Amygdala (tissue), 56 donors: ENCODE measurements at places on chromosomes 7 and 10.

- no peak for DNase-seq
Observed at GRCh38 chr10:12394241-12395033, 45.1 kb downstream of the CAMK1D start.

DNA sequence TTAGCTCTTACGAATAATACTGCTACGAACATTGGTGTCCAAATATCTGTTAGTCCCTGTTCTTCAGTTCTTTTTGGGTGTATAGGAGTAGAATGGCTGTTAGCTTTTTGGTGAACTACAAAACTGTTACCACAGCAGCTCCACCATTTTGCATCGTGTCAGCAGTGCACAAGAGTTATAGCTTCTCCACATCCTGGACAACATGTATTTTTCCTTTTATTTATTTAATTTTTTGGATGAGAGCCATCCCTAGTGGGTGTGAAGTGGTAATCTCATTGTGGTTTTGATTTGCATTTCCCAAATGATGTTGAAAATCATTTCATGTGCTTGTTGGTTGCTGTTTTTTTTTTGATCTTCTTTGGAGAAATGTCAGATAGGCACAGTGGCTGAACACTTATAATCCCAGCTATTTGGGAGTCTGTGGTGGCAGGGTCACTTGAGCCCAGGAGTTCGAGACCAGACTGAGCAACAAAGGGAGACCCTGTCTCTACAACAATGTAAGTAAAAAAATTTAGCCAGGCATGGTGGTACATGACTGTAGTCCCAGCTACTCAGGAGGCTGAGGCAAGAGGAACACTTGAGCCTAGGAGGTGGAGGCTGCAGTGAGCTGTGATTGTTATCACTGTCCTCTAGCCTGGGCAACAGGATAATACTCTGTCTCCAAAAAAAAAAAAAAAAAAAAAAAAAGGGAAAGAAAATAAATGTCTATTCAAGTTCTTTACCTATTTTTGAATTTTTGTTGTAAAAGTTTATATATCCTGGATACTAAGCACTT, 31.7 kb downstream of the TRIM24 start:
- no peak for DNase-seq

GRCh38 chr10:84118395-84119006, 20.8 kb upstream of the GHITM start:
- no peak for DNase-seq

- no peak for DNase-seq
Observed at GRCh38 chr7:46015107-46015868, 94.2 kb upstream of the IGFBP3 start.

- no peak for DNase-seq
Observed at GRCh38 chr7:69269806-69270205, 328.5 kb upstream of the AUTS2 start.

GRCh38 chr7:133859231-133859630, 267.9 kb upstream of the LRGUK start:
- no peak for DNase-seq

DNA sequence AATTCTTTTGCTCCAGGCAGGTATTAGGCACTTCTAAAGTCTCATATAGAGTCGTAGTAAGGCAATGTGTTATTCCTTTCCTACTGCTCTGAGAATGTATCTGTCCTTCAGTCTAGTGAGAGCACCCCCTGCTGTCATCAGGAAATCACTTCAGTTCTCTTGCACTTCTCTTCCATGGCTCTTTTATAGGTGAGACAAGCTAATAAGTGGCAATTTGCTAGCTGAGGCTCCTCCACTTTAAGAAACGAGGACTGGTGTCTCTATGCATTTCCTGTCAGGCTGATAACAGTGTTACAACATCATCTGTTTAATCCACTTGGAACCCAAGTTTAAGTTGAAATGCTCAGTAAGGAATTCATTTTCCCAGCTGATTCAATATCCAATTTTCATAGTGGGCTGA, 350.6 kb downstream of the TFEC start:
- DNase-seq: no peak

- no peak for DNase-seq
Observed at GRCh38 chr7:83053965-83054364, 108.7 kb downstream of the PCLO start.

DNA sequence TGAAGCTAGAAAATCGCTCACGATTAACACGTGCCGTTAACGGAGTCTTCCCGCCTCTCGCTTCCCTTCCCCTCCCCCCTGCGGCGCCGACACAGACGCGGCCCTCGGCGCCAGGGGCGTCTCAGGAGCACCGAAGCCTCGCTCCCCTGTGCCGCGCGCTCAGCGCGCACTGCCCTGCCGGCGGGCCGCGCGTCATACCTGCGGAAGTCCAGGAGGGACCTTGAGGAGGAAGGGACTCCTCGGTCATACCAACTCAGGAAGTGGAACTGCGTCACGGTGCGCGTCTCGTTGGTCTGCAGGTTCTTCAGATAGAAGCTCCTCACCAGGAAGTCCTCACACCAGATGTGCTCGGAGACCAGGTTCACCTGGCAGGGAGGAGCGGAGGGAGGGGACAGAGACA, 239.6 kb downstream of the DNAJB6 start:
- no peak for DNase-seq

DNA sequence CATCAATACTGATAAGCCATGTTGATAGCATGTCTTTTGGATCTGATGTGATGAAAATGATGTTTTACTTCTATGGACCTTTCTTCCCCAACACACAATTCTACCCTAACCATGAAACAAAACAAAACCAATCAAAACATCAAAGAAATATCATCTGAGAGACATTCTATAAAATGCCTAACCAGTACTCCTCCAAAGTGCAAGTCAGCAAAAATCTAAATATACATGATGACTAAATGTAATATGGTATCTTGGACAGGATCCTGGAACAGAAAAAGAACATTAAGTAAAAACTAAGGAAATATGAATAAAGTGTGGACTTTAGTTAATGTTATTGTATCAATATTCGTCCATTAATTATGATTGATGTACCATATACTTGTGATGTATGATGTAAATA, 625.1 kb downstream of the MAGI2 start:
- no peak for DNase-seq

- no peak for DNase-seq
Observed at GRCh38 chr7:99255463-99255862, 17.2 kb upstream of the MYH16 start.

- DNase-seq: no peak
Observed at GRCh38 chr7:135160858-135161653, 9.5 kb downstream of the CYREN start.
